ENCODE measurements at places on chromosomes 7 and 10.

GRCh38 chr10:70738761-70739121, 46.4 kb downstream of the TBATA start:
- DNase-seq, result no peak

DNA sequence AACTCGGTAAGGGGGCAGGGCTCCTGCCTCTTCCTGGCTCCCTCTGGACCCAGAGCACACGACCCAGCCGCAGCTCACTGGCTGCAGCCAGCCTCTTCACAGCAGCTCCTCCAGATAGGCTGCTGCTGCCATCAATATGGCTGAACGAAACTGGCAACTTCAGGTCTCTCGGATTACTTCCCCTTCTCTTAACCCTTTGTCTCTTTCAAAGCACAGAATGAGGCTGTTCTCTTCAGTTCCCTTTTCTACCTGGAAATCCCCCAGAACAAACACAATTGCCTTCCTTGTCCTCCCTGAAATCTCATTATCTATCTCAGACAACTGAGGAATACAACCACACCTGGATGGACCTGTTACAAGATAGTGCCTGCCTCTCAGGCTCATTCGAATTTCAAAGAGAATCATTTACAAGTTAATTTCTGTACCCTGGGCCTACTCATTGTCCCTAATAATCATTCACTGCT, 193.4 kb upstream of the MBL2 start:
- no peak for DNase-seq

- no peak for DNase-seq
These were observed 167.9 kb downstream of the CPEB3 start for GRCh38 chr10:92122941-92123450.

- no peak for DNase-seq
These were observed 84.5 kb upstream of the FAM20C start for GRCh38 chr7:107907-108306.

- DNase-seq, result no peak
These were observed 9.9 kb downstream of the LIPA start for GRCh38 chr10:89241486-89242344.

GRCh38 chr10:71816936-71817618, 34.0 kb downstream of the PSAP start:
- DNase-seq, result no peak

Data from activated CD4-positive, alpha-beta T cell treated with anti-CD3 and anti-CD28 coated beads, Interleukin-2, amount 50 U/mL, for 16 hours (primary cell).